ENCODE measurements at places on chromosomes 1 and 21.

DNA sequence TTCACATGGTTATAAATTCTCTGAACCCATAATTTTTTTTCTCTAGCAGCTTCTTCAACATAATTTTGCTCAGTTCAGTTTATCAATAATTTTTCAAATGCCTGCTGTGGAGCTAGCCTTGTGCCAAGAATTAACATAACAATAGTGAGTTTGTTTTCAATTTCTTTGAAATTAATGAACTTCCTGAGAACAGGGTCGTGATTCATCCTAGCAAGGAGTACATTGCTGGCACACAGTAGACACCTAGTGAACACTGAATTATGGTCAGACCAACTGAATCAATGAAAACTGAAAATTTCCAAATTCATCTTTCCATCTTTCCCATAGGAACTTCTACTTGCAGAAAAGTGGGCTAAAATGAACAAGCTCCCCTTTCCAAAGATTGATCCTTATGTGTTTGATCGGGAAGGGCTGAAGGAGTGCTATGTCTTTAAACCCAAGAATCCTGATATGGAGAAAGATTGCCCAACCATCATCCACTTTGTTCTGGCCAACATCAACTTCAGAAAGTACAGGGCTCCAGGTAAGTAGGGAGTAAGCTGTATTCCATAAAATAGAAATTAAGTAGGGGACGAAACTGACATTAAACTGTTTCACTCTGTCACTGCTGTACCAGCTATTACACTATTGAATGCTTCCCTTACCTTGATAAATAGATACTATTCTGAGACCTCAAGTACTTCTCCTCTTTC, 148.7 kb downstream of the PLA2G4A start:
- no peak for DNase-seq

DNA sequence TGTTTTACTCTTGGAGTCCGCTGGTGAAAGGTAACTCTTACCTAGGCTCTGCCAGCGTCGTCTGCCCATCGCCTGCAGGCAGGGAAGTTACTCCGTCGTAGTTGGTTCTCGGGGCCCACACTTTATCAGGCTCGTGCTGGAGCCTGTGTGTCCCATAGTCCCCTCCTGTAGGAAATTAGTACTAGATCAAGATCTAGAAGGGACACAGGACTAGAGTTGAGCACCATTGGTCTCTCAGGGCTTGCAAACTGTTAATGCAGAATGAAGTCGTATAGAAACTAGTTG, 940 bp downstream of the SRRM1 start:
- no peak for DNase-seq

DNA sequence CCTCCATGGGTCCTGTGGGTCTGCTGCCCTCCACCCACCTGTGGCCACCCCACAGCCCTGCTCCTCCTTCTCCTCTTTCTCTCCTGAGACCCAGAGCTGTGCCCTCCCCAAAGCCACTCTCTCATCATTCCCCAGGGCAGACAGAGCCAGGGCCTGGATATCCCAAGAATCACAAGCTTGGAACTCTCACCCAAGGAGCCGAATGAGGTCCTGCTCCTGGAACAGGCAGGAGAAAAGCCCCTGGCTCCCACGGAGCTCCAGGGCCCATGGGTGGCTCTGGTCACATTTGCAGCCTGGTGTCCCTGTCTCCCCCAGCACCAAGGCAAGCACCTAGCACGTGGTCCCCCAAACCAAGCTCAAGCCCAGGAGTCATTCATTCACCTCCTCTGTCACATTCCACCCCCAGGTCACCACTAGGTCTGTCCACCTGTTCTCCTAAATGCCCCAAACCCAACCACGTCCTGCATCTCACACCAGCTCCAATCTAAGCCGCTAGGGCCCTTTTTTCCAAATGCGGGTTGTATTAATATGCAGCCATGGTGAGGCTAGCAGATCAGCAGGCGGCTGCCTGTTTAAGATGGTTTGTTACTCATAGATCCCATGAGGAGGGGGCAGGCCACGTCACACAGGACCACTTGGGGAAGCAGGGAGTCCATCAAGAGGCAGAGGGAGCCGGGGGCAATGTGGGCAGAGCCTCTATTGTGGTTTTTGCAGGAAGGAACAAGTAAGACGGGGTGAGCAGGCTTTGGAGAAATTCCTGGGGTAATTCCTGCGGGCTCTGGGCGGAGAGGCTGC, 215.5 kb upstream of the VAMP3 start:
- peak; percentile 54 for DNase-seq

- peak; percentile 26 for DNase-seq
These were observed 19.4 kb upstream of the SLAMF6 start for GRCh38 chr1:160542303-160542945.

- no peak for DNase-seq
These were observed 36.2 kb upstream of the HFM1 start for GRCh38 chr1:91440847-91441246.

DNA sequence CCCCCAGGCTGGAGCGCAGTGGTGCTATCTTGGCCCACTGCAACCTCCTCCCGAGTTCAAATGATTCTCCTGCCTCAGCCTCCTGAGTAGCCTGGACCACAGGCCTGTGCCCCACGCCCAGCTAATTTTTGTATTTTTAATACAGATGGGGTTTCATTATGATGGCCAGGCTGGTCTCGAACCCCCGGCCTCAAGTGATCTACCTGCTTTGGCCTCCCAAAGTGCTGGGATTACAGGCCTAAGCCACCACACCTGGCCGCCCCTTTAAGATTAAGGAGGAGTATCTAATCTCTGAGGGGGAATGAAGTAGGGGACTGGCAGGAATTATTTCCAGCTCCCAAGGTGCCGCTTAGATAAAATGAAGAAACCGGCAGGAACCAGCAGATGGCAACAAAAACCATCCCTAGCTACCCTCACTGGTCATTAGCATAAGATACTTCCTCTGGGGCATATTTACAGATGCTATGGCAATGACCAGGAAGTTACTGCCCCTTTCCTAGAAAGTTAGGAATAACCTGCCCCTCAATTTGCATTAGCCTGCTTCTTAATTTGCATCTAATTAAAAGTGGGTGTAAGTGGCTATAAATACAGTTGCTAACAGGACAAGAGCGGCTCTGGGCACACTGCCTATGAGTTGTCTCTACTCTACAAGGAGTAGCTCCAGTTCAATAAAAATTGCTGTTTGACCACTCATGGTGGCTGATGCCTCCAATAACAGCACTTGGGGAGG, 7.1 kb upstream of the NSUN4 start:
- DNase-seq: no peak

DNA sequence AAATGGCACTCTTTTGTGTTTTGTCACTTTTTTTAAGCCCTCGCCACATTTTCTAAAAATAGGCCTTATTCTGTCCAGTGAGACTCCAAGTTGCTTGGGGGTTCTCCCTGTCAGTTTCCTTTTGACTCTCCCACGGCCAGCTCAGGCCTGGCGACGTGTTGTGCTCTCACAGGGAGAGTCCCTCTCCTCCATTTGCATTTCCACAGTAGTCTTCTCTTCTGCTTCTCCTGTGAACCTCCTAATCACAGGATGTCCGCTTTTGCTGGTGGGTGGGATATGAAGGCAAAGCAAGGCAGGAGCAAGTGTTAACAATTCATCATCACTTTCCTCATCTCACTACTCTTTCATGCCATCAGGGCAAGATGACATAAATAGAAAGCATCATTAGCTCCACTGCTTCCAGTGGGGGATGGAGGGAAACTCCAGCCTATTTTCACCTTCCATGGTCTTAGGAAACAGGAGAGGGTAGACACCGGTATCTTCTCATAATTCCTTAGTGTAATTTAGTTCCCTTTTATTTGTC, 99.8 kb downstream of the INTS7 start:
- no peak for DNase-seq

- DNase-seq: no peak
These were observed 162.3 kb upstream of the ADAMTS5 start for GRCh38 chr21:27129215-27129614.

- DNase-seq: no peak
These were observed 19.2 kb upstream of the EDEM3 start for GRCh38 chr1:184773762-184774320.

DNA sequence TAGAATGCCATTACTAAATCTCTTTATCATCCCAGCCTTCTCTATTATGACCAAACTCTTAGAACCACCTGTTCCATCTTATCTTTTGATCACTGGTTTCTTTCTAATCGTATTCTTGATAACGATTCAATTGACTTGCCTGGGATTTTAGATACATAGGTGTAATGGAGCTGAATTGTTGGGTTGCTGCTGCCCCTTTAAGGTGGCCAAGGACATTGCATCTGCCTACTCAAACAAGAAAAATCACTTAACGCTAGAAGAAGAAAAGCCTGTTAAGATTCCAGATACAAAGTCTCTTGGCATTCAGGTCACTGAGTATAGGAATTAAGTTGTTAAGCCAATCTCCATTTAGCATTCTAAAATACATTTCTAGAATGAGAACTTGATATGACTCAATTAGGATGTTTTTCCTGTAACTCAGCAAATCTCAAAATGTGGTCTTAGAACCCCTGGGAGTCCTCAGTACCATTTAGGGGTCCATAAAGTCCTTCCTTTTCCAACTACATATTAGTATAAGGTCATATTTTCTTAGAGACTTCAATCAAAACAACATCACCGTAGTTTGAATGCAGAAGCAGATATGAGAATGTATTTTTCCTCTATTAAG, 12.4 kb downstream of the NEXN start:
- no peak for DNase-seq

DNA sequence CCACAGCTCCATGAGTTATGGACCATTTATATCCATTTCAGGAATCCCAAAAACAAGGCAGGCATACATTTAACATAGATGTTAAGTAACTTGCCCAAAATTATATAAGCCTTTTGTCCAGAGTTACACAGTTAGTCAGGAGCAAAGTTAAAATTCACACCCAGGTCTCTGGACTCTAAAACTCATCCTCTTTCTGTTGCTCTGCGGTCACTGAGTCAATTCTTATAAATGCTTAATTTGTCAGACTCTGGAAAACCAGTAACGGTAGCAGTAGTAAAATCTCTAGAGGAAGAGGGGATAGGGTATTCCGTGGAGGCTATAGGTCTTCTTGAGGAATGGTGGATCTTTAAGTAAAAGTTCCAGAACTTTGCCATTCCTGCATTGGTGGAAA, 223.6 kb upstream of the JUN start:
- no peak for DNase-seq

DNA sequence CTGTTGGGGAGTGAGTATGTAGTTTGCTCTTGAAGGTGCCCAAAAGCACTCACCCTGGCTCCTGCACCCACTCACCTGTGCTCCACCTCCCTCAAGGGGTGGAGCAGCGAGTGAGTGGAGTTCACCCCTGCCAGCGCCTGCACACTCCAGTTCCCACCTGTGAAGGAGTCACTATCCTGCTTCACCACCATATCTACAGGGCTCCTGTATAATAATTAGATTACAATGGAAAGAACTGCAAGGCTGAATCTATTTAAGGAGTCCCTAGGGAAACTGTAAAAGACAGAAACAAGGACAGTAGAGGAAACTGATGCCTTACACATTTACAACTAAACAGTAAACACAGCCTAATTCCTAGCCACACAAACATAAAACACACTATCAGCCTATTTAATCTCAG, 4.1 kb downstream of the DNAI4 start:
- no peak for DNase-seq

DNA sequence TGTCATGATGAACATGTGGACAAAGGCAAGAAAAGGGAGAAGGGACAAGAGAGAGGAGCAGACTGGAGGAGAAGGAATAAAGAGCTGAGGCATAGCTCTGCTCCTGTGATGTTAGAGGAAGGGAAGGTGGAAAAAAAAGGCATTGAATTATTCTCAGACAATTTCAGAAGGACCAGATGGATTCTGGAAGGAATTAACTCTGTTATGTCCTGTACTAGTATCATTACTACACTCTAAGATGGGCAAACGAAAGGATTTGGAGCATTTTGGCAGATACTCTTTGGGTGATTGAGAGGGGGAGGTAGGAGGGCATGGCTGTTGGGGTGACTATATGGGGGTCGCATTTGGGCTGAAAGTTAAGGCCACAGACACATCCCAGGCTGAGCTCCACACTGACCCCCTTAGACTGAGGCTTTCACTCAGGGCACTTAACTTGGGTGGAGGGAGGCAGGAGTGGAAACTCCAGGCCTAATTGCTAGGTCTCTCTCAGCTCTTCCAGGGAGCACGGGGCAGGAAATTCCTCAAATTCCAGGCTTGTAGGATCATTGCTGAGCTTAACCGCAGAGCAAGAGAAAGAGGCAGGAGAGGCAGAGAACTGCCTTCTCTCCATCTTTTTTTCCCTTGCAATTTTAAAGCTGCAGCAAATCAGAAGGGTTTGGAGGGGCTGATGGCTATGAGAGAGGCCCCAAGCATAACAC, 25.9 kb downstream of the KIRREL1 start:
- DNase-seq: no peak

GRCh38 chr1:202586018-202586821, 124.0 kb downstream of the SYT2 start:
- no peak for DNase-seq

DNA sequence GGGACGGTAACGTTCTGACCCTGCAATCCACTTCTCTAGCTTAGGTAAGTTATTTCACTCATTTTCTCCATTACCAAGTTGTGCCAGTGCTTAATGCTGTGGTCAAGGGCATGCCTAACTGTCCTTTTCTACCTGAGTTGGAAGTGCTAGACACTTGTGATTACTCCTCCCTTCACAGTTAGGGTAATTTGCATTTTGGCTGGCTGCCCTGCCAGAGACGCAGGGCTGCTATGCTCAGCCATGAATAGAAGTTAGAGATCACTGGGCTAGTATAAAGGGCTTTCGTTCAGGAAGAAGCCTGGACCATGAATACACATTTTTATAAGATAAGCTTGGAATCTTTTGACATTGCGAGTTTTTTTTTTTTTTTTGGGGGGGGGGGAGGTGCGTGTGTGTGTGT, 633.2 kb upstream of the NEGR1 start:
- DNase-seq: no peak

DNA sequence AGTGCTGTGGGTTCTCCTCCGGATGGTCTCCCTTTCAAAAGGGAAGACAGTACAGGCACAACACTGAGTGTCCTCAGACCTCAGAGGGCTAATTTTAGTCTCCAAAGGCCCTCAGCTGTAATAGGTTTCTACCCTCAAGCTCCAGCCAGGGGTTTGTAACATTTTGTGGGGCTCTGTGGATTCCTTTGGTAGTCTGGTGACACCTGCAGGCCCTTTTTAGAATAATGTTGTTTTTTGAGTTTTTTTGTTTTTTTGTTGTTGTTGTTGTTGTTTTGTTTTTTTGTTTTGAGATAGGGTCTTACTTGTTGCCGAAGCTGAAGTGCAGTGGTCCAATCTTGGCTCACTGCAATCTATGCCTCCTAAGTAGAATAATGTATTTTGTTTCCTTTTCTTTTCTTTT, 15.0 kb upstream of the TMEM201 start:
- no peak for DNase-seq

- no peak for DNase-seq
These were observed 20.0 kb downstream of the METTL13 start for GRCh38 chr1:171801487-171801891.

Data from keratinocyte (primary cell).